ENCODE measurements at places on chromosomes 16 and 17. TPM values are rescaled to one million over a fixed set of nuclear protein-coding genes. Genes with fewer than 3 reads are reported as not detected.
A peak's percentile ranks its signal among the peaks of the same experiment; 100 is the strongest.

Gene TEKT3
- not detected for total RNA-seq

Gene DYNC1LI2
- 64.4 TPM for total RNA-seq

Gene ARSG
- 5.1 TPM for total RNA-seq

Gene ACE
- total RNA-seq = 5.6 TPM

Gene RASD1
- total RNA-seq = 61.3 TPM

Gene KRT9
- total RNA-seq = not detected

Gene HOXB1
- total RNA-seq = not detected

Gene C16orf95
- total RNA-seq = 1.2 TPM

Gene SDR42E2
- total RNA-seq = not detected

DNA sequence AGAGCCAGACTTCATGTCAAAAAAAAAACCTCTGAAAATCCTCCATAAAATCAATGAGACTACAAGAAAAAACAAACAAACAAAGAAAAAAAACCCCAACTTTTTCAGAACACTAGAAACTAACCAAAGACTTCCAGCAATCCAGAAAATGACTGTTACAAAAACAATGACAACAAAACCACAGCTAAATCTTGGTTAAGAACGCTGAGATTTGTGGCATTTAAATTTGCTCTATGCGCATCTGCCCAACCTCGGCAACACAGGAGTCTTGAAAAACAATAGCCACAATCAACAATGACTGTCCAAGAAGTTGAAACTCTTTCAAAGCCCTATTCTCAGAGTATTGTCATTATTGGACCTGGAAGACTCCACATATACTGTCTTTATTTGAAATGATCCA is 402.4 kb downstream of the ZFHX3 start:
- H3K36me3 ChIP-seq = no peaks in the 10 kb centered on the region
- DNase-seq = no peak
- no peak overlapping the region for H3K4me3 ChIP-seq
- H3K27me3 ChIP-seq = no peaks in the 10 kb centered on the region

DNA sequence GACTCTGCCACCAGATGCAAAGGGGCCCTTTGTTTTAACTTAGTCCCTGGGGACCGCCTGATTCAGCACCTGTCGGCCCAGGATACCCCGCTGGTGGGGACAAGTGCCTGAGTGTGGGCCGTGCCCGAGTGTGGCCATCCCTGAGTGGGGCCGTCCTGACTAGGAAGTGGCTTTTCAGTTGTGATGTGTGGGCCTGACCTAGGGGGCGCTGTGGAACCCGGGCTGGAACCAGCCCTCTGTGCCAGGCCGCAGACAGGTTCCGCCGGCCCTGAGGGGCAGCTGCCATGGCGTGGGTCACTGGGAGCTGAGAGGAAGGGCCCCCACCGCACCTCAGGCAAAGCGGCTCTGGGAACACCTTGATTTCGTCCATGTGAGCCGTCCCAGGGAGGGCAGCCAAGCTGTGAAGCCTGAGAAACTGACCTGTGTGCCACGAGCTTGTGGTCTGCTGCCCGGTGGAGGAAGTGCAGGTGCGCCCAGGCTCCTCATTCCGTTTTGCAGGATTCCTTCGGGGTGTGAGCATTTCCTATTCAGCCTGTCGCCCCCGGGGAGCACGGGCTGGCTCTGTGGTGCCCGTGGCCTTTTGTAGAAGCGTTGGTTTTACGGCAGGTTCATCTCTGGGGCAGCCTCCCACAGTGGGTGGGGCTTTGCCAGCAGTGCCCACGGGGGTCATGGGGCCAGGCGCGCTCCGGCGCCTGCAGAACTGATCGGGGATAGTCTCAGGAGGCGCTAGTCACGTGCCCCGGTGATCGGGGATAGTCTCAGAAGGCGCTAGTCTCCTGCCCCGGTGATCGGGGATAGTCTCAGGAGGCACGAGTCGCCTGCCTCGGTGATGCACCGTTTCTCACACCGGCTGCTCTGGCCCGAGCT is 5.3 kb downstream of the RPL13 start:
- peaks cover 16% of the 10 kb centered on the region for H3K27me3 ChIP-seq
- H3K4me1 ChIP-seq = peaks cover 36% of the 10 kb centered on the region
- peaks cover 37% of the 10 kb centered on the region for H3K36me3 ChIP-seq
- H3K4me3 ChIP-seq = peak overlapping the region; percentile 4
- peak overlapping the region; percentile 17 for H3K27ac ChIP-seq

DNA sequence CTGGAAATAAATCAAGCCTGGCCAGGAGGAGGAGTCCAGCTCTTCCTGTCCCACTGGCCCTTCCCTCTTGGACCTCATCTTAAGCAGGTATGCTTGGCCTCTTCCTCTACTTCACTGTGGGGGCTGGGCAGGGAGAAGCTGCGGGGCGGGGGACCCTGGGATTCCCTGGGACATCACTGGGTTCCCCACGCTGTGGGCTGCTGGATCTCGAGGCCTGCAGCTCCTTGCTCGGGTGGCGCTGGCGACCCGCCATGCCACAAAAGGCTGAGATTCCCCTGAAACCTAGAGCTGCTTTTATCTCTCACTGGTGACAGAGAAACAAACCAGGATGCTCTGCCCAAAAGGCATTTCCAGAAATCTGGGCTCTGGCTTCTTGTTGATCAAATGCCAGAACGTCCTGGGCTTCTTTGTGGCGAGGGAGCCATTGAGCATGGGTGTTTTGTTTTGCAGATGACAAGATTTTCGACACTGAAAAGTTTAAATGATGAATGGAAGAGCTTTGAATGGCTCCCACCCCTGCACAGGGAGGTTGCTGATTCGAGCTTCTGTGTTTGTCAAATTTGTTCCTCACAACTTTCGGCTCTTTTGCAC is 8.6 kb upstream of the PGS1 start:
- H3K27me3 ChIP-seq = no peaks in the 10 kb centered on the region
- H3K27ac ChIP-seq = no peak overlapping the region
- H3K4me1 ChIP-seq = peaks cover 3% of the 10 kb centered on the region
- no peak overlapping the region for H3K4me3 ChIP-seq
- DNase-seq = no peak
- no peaks in the 10 kb centered on the region for H3K36me3 ChIP-seq

- H3K36me3 ChIP-seq = no peaks in the 10 kb centered on the region
- no peak overlapping the region for H3K27ac ChIP-seq
- DNase-seq = no peak
- no peak overlapping the region for H3K4me3 ChIP-seq
Observed at GRCh38 chr16:2825049-2825742, 4.9 kb upstream of the ZG16B start.

GRCh38 chr16:31331141-31331764 is 23.7 kb upstream of the ITGAX start:
- H3K4me1 ChIP-seq = no peaks in the 10 kb centered on the region
- H3K36me3 ChIP-seq = no peaks in the 10 kb centered on the region
- peak overlapping the region; percentile 38 for H3K4me3 ChIP-seq

DNA sequence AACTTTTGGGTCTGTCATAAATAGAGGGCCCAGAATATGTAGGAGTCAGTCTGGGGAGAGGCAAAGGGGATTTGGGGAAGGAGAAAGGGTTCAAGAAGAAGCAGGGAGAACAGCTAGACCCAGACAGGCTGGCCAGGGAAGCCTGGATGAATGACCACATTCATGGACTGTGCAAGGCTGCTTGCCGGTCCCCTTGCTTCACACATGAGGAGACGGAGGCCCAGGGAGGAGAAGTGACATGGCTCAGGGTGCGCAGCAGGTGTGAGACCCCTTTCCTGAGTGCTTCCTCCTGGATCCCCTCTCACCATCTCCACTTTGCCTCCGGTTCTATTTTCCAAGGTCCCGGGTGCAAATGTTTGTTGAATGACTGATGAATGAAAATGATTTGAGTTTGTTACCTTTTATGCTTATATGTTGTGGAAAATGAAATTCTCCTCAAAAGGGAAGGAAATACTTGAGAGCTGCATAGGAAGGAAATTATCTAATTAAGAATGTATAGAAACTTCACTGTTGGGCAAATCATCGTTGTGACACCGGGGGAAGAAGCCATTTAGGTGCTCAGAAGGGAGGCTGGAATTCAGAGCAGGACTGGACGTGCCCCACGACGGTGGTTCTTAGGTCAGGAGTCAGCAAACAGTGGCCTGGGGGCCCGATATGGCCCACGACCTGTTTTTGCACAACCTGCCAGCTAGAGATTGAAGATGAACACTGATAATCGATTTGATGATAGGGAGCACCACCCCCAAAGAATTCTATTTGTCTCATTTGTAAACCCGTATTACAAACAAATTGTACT is 559 bp downstream of the ITGAM start:
- no peak for DNase-seq
- H3K4me1 ChIP-seq = no peaks in the 10 kb centered on the region
- no peaks in the 10 kb centered on the region for H3K27me3 ChIP-seq
- no peak overlapping the region for H3K27ac ChIP-seq
- no peak overlapping the region for H3K4me3 ChIP-seq
- H3K36me3 ChIP-seq = no peaks in the 10 kb centered on the region

GRCh38 chr16:87541147-87541871 is 48.5 kb upstream of the ZCCHC14 start:
- no peak overlapping the region for H3K4me3 ChIP-seq
- H3K4me1 ChIP-seq = no peaks in the 10 kb centered on the region

DNA sequence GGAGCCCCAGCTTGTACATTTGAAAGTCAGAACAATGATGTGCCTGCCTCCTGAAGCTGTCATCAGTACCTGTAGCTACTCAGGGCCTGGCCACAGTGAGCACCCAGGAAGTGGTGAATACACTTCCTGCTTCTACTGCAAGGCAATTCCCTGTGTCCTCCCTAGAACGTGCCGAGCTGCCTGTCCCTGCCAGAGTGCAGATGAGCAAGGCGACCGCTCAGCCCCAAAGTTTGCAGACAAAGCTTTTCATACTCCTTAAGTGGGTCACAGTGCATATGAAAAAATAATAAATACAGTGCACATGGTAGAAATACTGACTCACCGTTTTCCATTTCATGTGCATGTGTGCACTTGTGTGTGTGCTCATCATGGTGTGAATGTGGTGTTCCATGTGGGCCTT is 77.3 kb downstream of the MPRIP start:
- H3K27ac ChIP-seq = peak overlapping the region; percentile 34
- no peak overlapping the region for H3K4me3 ChIP-seq
- H3K27me3 ChIP-seq = no peaks in the 10 kb centered on the region
- no peaks in the 10 kb centered on the region for H3K36me3 ChIP-seq
- peaks cover 61% of the 10 kb centered on the region for H3K4me1 ChIP-seq

- H3K4me1 ChIP-seq = no peaks in the 10 kb centered on the region
- peaks cover 5% of the 10 kb centered on the region for H3K27me3 ChIP-seq
- no peak overlapping the region for H3K27ac ChIP-seq
- no peak overlapping the region for H3K4me3 ChIP-seq
- no peaks in the 10 kb centered on the region for H3K36me3 ChIP-seq
Observed at GRCh38 chr17:36869856-36870719, 67.2 kb upstream of the LHX1 start.

GRCh38 chr17:75521951-75522727 is 3.4 kb upstream of the LLGL2 start:
- H3K27me3 ChIP-seq = peaks cover 8% of the 10 kb centered on the region
- H3K27ac ChIP-seq = no peak overlapping the region
- DNase-seq = no peak
- H3K4me1 ChIP-seq = peaks cover 15% of the 10 kb centered on the region
- H3K36me3 ChIP-seq = peaks cover 6% of the 10 kb centered on the region
- no peak overlapping the region for H3K4me3 ChIP-seq

DNA sequence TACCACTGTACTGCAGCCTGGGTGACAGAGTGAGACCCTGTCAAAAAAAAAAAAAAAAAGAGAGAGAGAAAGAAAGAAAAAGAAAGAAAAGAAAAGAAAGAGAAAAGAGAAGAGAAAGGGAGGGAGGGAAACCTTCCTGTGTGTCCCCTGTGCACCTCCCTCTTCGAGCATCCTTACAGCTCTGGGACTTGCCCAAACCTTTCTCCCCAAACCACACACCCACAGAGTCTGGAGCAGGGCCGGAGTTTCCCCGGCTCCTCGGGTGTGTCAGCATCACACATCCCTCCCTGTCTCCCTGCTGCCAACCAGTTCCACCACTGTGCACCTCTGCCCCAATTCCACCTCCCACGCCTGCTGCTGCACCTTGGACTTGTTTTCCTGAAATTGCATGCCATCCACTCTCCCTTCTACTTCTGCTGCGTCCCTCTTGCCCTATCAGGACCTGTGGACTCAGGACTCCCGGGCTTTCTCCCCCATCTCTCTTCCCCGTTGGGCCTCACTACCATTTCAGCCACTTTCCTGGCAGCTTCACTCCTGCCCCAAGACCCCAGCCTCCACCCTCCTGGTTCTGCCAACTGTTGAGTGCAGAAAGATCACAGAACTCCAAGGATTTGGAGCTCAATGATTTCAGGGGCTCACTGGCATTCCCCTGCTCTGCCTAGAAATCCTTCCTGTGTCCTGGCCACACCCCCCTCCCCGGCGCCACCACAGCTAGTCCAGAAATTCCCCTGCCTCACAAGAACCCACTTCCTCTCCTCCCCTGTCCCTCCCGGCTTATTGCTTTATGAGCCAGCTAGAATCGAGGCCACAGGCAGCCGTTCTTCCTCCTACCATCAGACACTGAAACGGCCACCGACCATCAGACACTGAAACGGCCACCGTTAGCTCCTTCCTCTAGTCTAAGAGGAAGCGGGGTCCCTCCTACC is 3.7 kb upstream of the CDK3 start:
- H3K4me3 ChIP-seq = no peak overlapping the region
- H3K36me3 ChIP-seq = peaks cover 7% of the 10 kb centered on the region
- no peaks in the 10 kb centered on the region for H3K4me1 ChIP-seq

DNA sequence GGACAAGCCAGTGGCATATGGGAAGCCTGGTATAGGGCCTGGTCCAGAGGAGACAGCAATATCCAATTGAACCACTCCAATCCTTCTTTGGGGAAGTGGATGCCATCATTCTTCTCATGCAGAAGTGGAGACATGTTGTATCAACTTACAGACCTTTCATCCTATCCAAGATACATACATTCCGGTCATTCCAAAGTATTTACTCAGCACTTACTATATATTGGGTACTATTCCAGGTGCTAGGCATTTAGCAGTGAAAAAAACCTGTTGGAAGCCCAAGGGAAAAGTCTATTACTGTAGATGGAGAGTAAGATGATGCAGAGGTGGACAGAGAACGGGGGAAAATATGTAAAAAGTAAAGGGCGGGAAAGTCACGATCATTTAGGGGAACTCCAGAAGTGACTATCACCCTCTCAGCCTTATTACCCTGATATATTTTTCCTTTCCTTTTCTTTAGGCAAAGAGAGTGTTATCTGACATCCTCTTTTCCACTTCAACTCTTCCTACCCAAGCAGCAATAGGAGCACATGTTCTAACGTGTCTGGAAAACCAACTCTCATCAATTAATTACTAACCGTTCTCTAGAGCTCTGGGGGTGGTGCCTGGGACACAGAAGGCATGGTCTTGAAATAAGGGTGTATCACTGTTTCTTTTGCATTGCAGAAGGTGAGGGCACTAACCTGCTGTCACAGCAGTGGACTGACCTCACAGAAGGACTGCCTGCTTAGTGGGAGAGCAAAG is 210.1 kb upstream of the MAF start:
- H3K4me1 ChIP-seq = no peaks in the 10 kb centered on the region
- no peak for DNase-seq
- no peaks in the 10 kb centered on the region for H3K36me3 ChIP-seq
- H3K27ac ChIP-seq = no peak overlapping the region
- no peaks in the 10 kb centered on the region for H3K27me3 ChIP-seq
- no peak overlapping the region for H3K4me3 ChIP-seq

GRCh38 chr17:45740553-45741330 is 43.4 kb upstream of the CRHR1 start:
- H3K4me1 ChIP-seq = peaks cover 25% of the 10 kb centered on the region
- H3K27ac ChIP-seq = peak overlapping the region; percentile 73
- DNase-seq = peak; percentile 53
- no peaks in the 10 kb centered on the region for H3K27me3 ChIP-seq

- peaks cover 14% of the 10 kb centered on the region for H3K4me1 ChIP-seq
- H3K36me3 ChIP-seq = peaks cover 95% of the 10 kb centered on the region
- DNase-seq = no peak
- H3K27ac ChIP-seq = no peak overlapping the region
- no peaks in the 10 kb centered on the region for H3K27me3 ChIP-seq
- no peak overlapping the region for H3K4me3 ChIP-seq
Observed at GRCh38 chr17:75950421-75950820, 9.6 kb upstream of the FBF1 start.
